ENCODE measurements at places on chromosomes 6 and 20.

DNA sequence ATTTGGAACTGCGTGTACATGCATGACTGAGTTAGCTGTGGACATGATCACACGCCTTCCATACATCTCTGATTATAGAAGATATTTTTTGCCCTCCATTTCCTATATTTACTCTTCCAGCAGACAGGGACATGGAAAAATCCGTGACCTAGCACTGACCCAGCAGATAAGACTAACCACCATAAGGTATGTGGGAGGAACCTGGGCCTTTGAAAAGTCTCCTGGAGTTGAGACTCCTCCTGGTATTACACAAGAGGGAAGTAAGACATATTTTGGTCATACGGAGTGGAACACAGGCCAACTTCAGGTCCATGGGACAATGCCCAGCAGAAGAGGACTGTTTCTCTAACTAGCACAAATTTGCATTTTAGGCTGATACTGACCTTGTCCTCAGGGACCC lies 13.7 kb upstream of the SIRPB1 start:
- no peak for DNase-seq

DNA sequence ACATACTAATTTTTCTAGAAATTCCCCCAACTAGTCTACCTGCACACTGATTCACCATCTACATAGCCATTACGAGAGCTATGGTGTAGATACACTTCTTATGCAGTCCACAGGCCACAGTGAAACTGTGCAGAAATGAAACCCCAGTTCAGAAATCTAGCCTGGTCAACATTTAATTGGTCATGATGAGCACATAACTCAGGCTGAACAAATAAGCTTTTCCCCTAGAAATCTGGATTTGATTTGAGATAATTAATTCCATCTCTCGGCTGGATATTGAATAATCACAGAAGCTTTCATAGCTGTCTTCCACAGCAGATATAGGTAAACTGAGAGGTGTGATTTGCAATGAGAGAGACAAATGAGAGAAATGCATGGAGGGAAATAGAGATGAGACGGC lies 22.6 kb upstream of the TINAG start:
- DNase-seq = peak; percentile 84

DNA sequence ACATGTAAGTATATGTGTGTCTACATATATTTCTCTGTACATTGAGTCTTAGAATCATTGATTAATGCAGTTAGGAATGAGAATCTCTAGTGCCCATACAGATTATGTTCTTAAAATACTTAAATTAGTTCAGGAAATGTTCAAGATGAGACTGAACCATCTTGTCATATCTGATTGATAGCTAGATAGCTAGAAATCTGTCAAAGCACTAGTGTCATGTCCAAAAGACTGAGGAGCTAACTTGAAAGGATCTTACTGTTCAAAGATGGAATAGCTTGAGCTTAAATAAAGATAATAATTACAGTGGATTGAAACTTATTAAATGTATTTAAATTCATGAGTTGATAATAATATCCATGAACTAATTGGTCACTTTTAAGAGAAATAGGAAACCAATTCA lies 191.7 kb upstream of the TCF21 start:
- DNase-seq = no peak

DNA sequence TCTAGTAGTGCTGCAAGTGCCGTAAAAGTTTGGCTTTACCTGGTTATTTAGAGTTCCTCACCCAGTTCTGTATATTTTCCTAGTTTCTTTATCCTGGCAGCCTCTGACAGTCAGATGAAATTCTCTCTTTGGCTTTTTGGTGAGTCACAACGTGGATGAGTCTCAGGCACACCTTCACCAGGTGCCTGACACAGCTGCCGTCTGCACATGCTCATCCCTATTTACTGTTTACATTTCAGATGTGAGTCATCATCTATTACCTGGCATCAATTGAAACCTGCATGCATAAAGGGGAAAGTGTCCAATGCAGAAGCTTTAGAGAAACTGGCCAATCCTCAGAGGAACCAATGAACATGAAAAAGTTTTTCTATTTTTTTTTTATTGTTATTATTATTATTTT lies 33.3 kb upstream of the ADGRF4 start:
- DNase-seq = no peak

- peak; percentile 49 for DNase-seq
Measured at GRCh38 chr6:56927538-56928453, 27.1 kb upstream of the BEND6 start.

GRCh38 chr20:62788607-62789006 lies 7.7 kb upstream of the MRGBP start:
- DNase-seq = no peak

GRCh38 chr6:137917551-137918325 lies 50.7 kb downstream of the TNFAIP3 start:
- DNase-seq = no peak

GRCh38 chr20:1062334-1063010 lies 55.9 kb upstream of the PSMF1 start:
- DNase-seq = no peak

DNA sequence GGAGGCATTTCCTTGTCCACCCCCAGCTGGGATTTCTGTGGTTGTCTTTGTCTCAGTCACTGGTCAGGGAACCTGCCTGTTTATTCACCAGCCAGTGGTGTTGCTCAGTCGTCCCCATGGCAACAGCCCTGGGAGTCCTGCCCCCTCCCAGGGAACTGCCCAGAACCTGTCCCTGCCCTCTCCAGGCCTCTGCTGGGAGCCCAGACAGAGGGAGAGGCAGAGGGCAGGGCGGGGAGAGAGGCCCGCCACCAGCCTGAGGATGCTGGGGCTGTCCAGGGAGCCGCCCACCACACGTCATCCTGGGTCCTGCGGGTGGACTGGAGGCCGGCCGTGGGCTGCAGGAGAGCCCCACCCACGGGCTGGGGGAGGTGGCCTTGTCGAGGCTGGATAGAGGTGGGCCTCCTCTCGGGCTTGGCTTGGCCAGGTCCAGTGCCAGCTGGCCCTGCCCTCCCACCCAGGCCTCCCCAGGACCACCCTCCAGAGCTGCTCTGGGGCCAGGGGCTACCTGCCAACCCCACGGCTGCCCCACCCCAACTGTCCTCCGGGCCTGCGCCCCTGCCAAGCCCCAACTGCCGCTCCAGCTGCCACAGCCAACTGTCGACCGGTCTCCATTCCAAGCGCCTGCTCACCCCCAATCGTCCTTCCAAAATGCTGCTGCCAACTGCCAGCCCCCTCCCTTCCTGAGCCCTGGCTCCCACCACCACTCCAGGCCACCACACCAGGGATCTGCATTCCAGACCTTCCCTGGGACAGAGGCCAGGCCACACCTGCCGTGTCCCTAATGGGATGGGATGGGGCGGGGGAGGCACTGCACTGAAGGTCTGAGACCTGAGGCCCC lies 4.2 kb upstream of the ZBTB46 start:
- DNase-seq = peak; percentile 95

GRCh38 chr6:121573481-121573880 lies 138.0 kb downstream of the GJA1 start:
- peak; percentile 10 for DNase-seq

DNA sequence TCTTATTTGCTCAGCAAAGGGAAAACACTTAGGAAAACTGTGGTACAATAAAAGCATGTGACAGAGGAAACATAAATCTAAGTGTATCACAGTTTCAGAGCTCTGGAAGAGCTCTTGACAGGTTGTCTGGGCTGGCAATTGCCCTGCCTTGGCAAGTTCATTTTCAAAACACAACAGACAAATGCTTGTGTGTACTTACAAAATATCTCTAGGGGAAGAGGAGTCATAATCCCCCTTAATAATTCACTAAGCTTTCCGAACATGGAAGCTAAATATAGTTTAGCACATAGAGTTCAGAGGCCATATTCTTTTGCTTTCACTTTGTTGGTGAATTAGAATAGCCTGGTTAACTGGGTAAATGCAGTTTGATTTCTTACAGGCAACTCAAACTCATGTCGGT lies 211.6 kb upstream of the THEMIS start:
- DNase-seq = peak; percentile 1

GRCh38 chr6:4088704-4089103 lies 9.8 kb upstream of the FAM217A start:
- no peak for DNase-seq

DNA sequence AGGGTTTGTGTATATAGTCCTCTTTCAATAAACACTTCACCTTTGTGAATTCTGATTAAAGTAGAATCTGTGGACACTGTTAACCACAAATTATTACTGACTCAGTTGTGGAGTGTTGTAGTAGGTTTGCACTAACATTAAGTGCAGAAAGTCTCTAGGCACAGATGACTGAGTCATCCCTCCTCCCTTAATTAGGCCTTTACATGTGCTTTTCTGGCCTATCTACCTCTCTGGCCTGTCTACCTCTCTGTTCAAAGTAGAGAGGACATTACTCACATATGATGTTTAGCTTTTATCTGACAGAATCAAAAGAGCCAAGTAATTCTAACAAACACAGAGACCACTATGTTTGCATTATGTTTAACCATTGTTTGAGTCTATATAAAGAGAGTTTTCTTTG lies 783.0 kb downstream of the TENT5A start:
- DNase-seq = peak; percentile 18

GRCh38 chr20:44450281-44450889 lies 25.3 kb upstream of the TTPAL start:
- no peak for DNase-seq

DNA sequence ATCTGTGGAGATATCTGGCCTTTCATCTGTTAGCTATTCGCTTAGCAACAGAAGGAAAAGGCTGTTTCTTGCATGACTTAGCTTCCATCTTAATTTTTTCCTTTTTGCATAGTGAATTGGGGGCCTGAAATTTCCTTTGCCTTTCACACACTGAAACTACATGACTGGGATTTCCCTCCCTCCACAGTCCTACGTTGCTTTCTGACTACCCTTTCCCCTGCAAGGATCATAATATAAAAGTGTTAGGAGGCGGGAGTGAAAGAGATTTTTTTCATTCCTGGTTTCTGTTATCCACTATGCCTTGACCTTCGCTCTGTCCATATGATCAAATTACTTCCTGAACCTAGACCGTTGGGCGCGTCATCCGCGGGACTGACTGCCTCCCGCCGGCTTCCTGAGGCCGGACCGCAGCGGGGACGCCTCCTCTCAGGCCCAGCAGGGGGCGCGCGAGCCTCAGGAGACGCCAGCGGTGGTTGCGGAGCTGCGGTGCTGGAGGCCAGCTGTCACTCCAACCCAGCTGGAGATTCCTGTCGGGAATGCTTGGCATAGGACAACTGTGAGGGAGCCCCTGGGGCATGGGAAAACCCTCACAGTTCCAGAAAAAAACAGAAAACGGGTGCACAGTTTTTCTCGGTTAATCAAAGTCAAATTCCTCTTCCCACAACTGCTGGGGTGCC lies 55.6 kb downstream of the MEP1A start:
- peak; percentile 73 for DNase-seq

DNA sequence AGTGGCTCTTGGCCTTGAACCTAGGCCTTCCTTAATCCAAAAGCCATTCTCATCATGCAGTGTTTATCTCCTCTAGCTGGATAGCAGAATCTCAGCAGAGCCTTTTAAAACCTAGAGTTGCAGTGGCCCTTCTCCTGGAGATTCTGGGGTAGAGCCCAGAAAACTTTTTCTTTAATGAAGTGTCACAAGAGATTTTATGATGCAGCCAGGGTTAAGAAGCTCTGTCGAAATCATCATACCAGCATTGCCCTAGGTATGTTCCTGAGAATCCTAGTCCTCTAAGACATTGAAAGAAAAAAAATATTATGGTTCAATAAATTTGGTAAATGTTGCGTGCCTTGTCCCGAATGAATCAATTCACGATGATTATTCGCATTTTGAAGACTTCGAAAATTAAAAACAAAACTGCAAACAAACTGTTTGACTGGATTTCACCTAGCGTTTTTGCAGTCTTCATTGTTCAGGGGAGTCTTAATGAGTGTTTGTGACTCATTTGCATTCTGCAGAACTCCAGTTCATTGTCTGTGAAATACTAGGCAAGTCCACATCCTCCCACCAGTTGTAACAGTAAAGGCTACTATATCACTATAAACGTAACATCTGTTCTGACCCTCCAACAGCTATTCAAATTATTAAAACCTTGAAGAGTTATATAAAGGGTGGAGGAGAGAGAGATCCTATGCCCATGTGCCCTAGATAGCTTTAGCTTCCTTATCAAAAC lies 198.6 kb downstream of the UST start:
- peak; percentile 39 for DNase-seq

GRCh38 chr6:34743625-34744293 lies 13.5 kb upstream of the SNRPC start:
- DNase-seq = no peak

DNA sequence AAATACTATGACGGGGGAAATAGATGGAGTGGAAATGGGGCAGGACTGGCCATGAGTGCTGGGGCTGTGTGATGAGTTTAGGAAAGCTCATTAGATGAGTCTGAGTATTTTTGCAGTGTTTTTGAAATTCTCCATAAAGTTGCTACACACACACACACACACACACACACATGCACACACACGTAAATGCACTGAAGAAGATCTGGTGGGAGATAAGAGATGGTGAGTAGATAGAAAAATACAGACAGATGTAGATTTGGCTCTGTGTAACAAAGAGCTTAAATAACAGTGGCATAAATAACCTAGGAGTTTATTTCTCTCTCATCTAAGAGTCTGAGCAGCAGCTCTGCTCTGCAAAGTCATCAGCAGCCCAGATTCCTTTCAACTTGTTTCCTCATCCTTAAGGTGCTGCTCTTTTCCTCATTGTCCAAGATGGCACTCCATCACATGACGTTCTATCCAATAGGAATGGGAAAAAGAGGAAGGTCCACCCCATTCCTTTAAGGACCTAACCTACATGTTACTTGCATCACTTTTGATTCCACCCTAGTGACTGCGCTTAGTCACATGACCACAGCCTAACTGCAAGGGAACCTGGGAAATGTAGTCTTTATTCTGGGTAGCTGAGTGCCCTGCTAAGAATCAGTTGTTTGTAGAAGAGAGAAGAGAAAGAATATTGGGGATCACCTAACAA lies 76.4 kb downstream of the EYA2 start:
- peak; percentile 84 for DNase-seq

GRCh38 chr6:56804996-56805395 lies 149.9 kb upstream of the BEND6 start:
- peak; percentile 86 for DNase-seq

- peak; percentile 93 for DNase-seq
Measured at GRCh38 chr6:132333639-132334520, 67.4 kb downstream of the MOXD1 start.

DNA sequence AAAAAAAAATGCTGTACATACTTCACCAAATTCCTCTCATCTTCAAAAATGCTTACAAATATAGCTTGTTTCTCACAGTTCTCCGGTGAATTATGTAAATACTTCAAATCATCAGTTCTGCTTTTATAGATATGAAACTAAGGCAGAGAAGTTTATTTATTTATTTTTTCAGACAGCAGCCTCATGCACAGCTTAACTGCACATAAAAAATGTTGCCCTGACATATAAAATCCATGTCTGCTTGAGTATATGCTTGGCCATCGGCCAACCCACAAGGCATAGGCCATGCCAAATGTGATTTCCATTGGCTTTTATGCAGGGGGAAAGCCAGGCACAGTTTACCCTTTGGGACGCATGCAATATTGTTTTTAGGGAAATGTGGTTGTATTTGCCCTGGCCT lies 57.3 kb upstream of the PHACTR2 start:
- DNase-seq = peak; percentile 39

DNA sequence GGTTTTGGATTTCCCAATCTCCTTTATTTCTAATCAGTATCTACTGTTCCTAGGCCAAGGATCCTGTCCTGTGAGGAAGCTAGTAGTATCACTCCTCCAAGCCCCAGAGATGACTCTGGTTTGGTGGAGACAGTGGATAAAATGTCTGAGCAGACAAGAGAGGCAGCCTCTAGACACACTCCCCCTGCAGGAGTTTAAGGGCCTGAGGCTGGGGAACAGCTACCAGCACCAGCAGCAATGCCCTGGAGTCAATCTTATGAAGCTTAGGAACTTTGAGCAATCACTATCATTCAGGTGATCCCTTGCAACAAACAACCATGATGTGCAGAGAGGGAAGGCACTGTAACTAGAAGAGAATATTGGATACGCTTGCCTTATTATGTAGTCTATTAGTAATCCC lies 384.7 kb upstream of the ID4 start:
- no peak for DNase-seq

All from fibroblast of mammary gland (primary cell).